ENCODE measurements at places on chromosomes 7 and 10. TPM values are rescaled to one million over a fixed set of nuclear protein-coding genes. Genes with fewer than 3 reads are reported as not detected.

SLC18A3 gene
- not detected for polyA plus RNA-seq

DNA sequence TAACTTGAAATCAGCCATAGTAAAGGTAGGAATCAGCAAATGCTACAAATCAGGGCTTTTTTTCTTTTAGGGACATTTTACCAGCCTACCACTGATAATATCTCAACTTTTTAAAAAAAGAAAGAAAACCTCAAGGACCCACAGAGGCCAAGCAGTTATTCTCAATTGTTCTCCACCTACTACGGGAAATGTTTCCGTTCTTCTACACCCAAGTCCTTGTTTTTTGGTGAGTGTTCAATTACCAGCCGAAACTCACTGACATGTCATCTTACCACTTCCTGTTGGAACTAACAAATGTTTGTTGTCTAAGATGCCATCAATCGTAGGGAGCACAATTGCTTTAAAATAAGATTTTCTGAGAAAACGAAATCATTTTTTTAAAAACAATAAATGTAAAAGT, 50.2 kb upstream of the CDK1 start:
- no peak for DNase-seq

CLEC2L gene
- polyA plus RNA-seq: not detected

DNA sequence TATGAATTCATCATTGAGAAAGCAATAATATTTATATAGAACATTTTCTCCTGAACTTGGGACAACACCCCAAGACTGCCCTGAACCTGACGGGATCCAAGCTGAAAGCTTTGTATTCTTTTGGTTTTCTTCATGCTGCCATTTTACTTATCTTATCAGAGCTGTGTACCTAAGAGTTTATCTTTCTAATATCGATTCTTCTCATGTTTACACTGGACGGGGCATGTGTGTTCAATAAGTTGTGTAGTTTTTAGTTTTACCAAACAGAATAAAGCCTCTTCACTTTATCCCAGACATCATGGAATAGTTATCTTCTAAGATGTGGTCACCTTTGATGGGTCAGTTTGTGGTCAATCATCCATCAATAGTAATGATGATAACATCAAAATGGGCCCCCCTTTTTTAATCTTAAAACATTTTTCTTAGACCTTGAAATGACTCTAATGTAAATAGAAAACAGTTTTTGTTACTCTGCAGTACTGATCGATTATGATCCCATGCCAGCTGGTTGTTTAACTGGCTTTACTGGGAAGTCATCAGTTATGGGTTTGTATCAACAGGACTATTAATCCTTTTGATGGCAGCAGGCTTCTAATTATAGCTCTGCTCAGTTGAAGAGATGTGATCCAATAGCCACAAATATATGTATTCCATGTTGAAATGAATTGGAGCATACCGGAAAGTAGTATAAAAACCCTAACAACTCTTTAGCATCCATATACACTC, 446.1 kb downstream of the KCNMA1 start:
- DNase-seq: no peak

SOSTDC1 gene
- polyA plus RNA-seq: 0.07 TPM

SYNPO2L gene
- 0.62 TPM for polyA plus RNA-seq

DNA sequence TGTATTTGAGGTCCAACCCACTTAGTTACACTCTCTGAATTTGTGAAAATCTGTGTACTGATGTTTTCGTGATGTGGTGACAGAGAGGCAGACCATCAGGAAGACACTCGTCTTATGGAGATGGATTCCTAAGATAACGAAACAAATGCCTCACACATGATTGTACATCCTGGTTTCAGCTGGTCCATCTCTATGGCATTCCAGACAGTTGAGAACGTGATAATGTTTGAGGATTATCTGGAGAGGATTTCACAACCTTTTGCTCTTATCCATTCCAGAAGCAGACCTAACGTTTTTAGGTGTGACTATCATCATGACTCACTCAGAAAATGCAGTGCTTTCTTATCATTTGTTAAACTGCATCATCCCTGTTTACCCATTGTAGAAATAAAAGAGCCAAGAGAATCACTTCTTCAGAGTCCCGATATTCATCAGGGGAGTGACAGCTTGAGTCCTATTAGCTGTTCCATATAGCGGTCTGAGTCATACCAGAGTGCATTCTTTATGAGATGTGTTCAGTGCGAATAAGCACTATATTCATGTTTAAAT, 74.5 kb downstream of the BMPER start:
- peak; percentile 99 for DNase-seq
